ENCODE measurements at places on chromosomes 3 and 15. TPM values are rescaled to one million over a fixed set of nuclear protein-coding genes. Genes with fewer than 3 reads are reported as not detected.

The NR1I2 gene
- not detected for total RNA-seq

The DHX30 gene
- 57.4 TPM for total RNA-seq

The BMF gene
- 0.35 TPM for total RNA-seq

The RBSN gene
- 10.1 TPM for total RNA-seq

The KCNMB3 gene
- 0.71 TPM for total RNA-seq

The PFKFB4 gene
- 13.8 TPM for total RNA-seq

The RCCD1 gene
- total RNA-seq, result 22.8 TPM

The P2RY1 gene
- 0.18 TPM for total RNA-seq

Data from myometrial cell (primary cell).